ENCODE measurements at places on chromosomes 6 and 20.
A peak's percentile ranks its signal among the peaks of the same experiment; 100 is the strongest.

- DNase-seq, result peak; percentile 10
Measured at GRCh38 chr6:145749632-145750031, 14.3 kb upstream of the EPM2A start.

- no peak for DNase-seq
Measured at GRCh38 chr6:13917141-13917540, 7.6 kb upstream of the RNF182 start.

GRCh38 chr6:106519460-106520394, 109.6 kb downstream of the RTN4IP1 start:
- DNase-seq, result peak; percentile 66

DNA sequence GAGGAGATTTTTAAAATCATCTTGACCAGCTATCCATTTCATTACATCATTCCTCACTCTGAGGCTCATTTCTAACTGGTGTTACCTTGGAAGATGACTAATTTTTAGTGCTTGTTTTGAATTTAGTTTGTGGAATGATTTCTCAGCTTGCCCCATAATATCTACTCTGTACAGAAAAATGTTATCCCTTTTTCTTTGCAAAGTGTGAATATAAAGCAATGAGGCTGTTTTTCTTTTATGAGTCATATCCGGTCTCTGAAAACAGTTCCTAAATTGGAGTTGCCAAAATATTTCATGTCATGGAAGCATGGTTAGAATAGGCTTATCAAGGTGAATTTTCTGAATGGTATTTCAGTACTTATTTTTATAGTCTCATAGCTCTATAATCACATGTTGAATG, 43.8 kb downstream of the FUT9 start:
- no peak for DNase-seq

- peak; percentile 83 for DNase-seq
Measured at GRCh38 chr20:3818155-3819151, 1.9 kb upstream of the AP5S1 start.

GRCh38 chr6:158290659-158291058, 21.6 kb upstream of the TULP4 start:
- DNase-seq, result no peak
